Hippocampal formation (tissue), 2 donors: ENCODE measurements at places on chromosomes 3 and 15.

GRCh38 chr3:188900421-188900951 is 271.3 kb upstream of the TPRG1 start:
- DNase-seq: no peak

- DNase-seq: no peak
Measured at GRCh38 chr3:42652251-42652610, 1.3 kb upstream of the ZBTB47 start.

GRCh38 chr3:3127432-3128010 is 781 bp downstream of the TRNT1 start:
- no peak for DNase-seq

DNA sequence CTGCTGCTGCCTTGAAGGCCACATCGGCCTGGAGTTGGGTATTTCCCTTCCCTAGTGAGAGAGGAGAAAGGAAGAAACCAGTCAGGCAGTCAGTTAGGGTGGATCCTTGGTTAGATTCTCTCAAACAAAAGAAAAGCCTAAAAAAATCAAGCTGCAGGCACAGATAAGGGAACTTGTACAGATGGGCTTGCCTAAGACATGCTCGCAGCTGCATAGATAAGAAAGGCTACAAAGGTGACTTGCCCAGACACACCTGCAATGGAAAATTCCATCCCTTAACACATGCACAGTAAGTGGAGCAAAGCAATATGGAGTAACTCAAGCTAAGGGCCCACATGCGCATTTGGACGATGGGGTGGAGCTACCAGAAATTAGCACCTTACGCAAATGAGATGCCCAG is 199.7 kb upstream of the ARPP21 start:
- DNase-seq: no peak

DNA sequence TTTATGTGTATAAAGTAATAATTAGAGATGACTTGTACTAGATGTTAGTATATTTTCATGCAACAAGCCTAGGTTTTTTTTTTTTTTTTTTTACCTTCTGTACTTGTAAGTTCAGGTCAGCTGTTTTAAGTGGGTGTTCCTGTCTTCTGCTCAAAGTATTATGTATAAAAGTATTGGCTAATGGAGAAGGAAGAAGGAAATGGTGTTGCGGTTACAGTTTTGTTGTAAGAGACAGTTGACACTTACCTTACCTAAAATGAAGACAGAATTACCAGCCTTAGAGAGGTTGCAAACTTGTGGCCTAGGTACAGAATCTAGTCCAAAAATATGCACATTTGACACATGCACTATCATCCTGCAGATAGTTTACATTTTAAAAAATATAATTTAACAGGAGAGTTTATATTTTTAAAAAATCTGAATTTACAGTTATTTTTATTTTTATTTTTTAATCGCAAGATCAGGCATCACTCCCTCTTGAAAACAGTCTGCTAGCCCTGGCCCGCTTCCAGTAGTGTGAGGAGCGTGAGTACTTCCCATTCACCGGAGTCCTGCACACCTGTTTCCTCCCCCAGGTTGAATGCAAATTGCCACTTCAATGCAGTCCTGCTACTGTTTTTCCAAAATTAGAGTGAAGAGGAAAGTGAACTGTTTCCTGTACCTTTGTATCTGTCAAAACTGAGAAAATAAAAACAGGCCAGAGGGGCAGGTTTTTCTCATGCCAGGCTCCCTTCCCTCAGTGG is 224.3 kb upstream of the SOX2 start:
- no peak for DNase-seq

GRCh38 chr15:46654993-46655392 is 1020.2 kb downstream of the SQOR start:
- no peak for DNase-seq

DNA sequence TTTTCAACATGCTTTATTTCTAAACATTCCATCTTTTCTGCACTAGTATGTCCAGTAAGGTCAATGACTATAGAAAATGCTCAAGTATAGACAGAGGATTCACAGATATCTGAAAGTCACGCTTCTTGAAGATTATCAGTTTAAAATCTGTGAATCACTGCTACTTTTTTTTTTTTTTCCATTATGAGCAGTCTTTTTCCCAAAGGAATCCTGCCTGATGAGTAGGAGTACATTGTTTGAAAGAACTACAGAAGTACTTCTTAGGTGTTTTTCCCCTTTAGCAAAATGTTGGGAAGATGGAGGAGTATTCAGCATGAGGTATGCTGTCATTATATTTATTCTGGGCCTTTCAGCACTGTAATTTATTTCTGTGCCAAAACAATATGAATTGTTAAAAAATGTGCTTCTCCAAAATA is 266.2 kb downstream of the NLGN1 start:
- no peak for DNase-seq

- no peak for DNase-seq
Measured at GRCh38 chr3:122443090-122443489, 27.2 kb upstream of the WDR5B start.

DNA sequence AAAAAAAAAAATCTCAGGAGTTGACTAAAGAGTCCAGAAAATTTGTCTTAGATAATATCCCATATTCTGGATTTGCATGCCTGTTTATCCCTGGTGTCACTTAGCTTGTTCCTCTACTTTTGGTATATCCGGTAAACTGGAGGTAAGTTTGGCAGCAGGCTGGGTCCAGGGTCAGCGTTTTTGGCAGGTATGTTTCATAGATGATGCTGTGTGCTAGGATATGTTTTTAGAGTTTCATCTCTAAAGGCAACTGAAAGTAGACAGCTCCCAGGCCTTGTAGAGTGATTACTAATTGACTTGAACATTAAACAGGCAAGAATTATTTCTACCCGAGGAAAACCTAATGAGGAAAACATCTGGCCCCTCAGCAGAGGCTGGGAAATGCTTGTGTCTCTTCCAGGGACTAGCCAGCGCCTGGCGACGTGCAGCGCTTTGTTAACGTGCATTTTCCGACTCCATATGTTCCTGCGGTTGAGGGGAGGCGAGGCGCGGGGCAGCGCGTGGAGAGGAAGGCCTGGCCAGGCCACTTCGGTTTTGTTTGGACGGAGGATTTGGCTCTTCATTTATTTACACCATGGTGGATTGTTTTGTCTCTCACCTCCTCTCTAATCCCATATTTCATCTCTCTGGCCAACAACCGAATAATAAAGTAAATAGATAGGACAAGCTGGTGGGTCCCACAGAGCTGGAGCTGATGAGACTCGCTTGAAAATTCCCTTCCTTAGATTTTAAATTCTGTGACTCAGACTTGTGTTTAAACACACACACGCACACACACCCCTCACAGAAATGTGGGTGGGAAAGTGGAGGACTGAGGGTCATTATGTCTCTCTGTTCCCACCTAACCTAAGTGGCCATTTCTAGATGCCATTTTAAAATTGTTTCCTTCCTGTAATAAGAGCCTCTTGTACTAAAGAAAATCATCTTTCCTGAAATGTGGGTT is 65.3 kb downstream of the ASB7 start:
- DNase-seq: no peak
